Activated CD8-positive, alpha-beta T cell treated with anti-CD3 and anti-CD28 coated beads, Interleukin-2, amount 10 ng/mL, durations not matched to agents 7 days and 5 days (primary cell): ENCODE measurements at places on chromosomes 5 and 9.

GRCh38 chr9:121949364-121949763, 143.7 kb downstream of the TTLL11 start:
- no peak for DNase-seq

- no peak for DNase-seq
These were observed 107.3 kb upstream of the IER5L start for GRCh38 chr9:129285382-129285781.

- no peak for DNase-seq
These were observed 214.9 kb upstream of the IRX1 start for GRCh38 chr5:3380689-3381088.

GRCh38 chr5:72518001-72518683, 10.9 kb upstream of the ZNF366 start:
- DNase-seq, result no peak

- no peak for DNase-seq
These were observed 47.9 kb downstream of the DEPDC1B start for GRCh38 chr5:60651872-60652620.

DNA sequence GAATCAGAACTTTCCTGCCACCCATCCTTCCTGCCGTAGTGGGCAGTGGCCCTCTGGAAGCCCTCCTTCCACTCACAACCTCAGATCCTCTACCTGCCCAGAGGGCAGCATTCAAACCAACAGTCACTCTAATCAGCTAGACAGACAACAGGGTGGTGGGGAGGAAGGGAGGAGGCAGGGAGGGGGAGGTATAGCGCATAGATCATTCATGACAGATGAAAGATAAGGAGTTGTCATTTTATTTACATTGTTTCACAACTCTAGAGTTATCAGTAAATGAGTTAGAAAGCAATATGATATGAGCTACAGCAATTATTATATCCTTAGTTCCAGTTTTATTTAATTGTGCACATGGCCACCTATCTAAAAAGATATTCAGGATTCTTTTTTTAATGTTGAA, 852 bp downstream of the IL9 start:
- DNase-seq, result no peak

DNA sequence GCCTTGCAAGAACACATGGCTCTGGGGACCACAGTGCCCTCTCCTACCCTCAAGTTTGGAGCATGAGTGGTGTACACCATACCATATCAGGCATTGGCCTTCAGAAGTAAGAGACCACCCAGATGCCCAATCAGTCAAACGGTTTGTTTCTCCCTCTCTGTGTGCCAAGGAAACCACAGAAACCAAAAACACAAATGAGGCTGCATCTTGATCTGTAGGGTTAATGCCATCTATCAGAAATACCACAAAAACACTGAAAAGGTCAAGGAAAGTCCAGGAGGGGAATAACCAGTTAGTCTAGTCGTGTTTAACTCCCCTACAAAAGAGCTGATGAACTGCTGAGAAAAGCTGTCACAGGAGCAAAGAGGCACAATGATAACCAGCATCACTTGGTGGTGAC, 78.4 kb downstream of the INSYN2B start:
- no peak for DNase-seq

DNA sequence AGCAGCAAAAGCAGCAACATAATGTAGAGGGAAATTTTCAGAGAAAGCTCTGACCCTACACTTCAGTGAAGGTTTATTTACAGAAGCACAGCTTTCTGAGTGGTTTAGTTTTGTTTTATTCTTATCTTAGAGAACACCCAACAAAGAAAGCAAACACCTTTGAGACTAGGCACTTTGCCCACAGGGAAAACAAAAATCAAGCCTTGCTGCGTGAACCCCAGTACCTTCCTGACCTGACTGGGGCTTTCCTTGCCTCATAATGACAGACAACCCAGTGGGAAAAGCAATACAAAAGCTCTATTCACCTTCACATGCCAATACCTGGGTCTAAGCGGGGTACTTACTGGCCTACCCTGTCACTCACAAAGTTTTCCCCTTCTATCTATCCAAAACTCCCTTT, 189.8 kb downstream of the HINT1 start:
- DNase-seq, result no peak

DNA sequence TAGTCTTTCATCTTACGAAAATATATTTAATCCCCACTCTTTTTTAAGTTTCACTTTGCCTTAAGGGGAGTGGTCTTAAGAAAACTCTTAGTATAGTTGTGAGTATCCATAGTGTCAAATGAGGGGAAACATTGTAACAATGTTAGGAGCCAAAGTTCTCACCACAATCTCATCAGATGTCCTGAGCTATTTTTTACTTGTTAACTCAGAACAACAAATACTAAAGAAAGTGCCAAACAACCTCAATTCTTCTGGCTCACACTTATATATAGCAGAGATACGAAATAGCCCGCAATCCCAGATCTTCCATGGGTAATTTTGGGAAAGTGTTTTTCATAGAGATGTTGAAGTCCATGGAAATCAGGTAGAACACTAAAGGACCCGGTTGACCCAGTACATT, 194.0 kb upstream of the DMRT1 start:
- DNase-seq, result no peak

GRCh38 chr5:57681942-57682341, 199.3 kb upstream of the ACTBL2 start:
- no peak for DNase-seq
